Activated CD4-positive, alpha-beta T cell treated with anti-CD3 and anti-CD28 coated beads, Interleukin-2, amount 10 ng/mL, durations not matched to agents 24 days and 14 days (primary cell): ENCODE measurements at places on chromosomes 13 and 19. TPM values are rescaled to one million over a fixed set of nuclear protein-coding genes. Genes with fewer than 3 reads are reported as not detected.

- H3K27ac ChIP-seq, result no peak overlapping the region
- H3K4me3 ChIP-seq, result no peak overlapping the region
- peaks cover 9% of the 10 kb centered on the region for H3K4me1 ChIP-seq
These were observed 20.6 kb downstream of the TUBGCP3 start for GRCh38 chr13:112567161-112567862.

DNA sequence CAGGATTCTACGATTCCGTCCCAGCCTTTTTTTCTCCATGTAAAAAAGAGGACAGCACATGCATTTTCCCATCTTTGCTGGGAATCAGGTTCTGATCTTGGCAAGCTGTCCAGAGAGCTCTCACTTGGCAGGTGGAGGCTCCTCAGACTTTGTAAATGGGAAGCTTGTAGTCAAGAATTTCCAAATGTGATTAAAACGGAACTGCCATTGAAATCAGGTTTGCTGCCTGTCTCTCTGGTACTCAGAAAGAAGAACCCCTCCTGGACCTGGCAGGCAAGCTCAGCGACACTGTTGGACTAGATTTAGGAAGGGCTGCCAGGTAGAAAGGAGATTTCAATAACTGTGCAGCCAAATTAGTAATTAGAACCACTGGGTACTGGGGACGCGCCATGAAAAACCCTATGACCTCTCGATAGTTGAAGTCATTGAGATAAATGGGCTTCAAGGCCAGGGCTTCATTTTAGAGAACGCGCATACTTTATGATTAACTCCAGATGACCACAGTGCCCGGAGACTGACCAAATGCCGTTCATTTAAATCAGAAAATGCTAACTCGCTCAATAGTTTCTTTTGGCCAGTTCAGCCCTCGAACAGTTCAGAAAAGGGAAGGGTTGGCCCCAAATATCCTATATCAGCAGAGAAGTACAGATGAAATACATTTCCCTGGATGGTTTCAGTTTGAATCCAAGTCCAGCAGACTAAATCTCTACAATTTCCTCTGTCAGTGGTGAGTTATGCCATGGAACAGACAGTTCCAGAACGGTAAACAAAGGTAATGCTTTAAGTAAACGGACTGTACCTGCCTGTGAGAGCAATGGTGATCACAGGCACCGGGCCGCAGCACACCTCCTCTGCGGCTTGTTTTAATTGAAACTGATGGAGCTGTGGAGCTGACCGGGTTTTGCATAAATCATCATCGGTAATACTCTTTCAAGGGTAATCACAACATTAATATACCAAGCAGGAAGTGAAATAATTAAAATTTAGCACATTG is 517.4 kb downstream of the RFC3 start:
- no peak overlapping the region for H3K27ac ChIP-seq
- H3K36me3 ChIP-seq, result no peaks in the 10 kb centered on the region
- H3K4me3 ChIP-seq, result no peak overlapping the region
- no peaks in the 10 kb centered on the region for H3K4me1 ChIP-seq
- no peak for DNase-seq

DNA sequence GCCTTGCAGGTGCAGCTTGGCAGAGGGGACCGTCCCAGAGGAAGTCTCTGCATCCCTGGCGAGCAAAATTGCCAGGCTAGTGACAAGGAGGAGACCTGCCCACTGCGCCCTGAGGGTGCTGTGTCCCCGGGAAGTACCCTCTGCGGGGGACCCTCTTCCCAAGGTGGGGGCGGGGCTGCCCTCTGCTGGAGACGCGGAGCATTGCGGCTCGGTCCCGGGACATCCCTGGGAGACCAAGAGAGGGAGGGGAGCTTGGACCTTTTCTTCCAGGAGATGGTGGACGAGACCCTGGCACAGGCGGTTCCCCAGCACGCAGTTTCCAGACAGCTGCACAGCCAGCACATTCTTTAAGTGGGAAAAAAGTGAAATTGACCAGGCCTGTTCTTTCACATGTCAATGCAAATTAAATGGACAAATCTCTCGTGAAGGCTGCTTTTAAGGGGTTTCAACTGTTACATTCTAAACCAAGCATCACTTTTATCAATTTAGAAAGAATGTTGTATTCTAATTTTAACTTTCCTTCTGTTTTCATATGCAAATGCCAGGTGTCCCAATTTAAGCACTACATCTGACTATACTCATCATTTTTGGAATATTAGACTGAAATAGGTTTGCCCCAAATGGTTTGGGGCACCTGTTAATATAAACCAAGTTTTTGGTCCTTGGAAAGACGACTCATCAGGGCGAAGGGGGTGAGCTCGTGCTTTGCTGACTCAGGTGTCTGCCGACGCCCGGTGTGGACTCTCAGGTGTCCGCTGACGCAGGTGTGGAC is 60.7 kb downstream of the MCF2L start:
- H3K27me3 ChIP-seq, result no peaks in the 10 kb centered on the region
- peak; percentile 81 for DNase-seq
- H3K27ac ChIP-seq, result no peak overlapping the region

GRCh38 chr19:10817291-10818038 is 18.5 kb downstream of the TMED1 start:
- H3K27ac ChIP-seq, result no peak overlapping the region
- no peak for DNase-seq
- H3K4me1 ChIP-seq, result peaks cover 19% of the 10 kb centered on the region
- peaks cover 53% of the 10 kb centered on the region for H3K36me3 ChIP-seq
- H3K27me3 ChIP-seq, result no peaks in the 10 kb centered on the region

DNA sequence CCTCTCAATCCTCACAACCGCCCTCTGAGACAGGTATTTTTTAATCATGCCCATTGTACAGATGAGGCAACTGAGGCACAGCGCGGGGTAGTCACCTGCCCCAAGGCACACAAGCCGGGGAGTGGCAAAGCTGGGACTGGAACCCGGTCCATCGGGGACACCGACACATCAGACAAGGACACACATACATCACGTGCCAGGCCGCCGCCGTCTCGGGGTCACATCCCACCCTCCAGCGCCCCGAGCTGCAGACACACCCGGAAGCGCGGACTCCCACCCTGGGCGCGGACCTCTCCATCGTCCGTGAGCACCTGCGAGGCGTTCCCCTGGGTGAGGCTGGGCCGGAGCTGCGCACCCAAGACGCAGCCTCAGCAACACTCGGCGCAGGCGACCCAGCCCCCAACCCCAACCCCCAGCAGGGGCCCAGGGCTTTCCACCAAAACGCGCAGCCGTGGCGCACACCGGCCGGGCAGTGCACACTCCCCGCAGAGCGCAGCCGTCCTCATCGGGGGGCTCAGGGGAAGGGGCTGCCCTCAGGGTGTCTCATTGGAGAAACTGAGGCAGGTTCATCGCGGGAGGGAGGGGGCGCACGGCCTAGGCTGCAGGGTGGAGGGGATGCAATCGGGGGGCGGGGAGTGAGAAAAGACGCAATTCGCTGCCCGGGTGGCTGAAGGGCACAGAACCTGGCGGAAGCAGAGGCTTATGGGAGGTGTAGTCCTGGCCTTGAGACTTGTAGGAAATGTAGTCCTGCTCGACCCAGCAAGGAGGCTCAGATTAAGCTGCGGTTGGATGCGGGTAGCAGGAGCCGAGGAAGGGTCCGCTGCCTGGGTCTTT is 1.9 kb upstream of the LMTK3 start:
- peak overlapping the region; percentile 67 for H3K27ac ChIP-seq
- no peaks in the 10 kb centered on the region for H3K27me3 ChIP-seq
- no peak overlapping the region for H3K4me3 ChIP-seq
- H3K4me1 ChIP-seq, result peaks cover 10% of the 10 kb centered on the region

- no peak overlapping the region for H3K4me3 ChIP-seq
- peaks cover 30% of the 10 kb centered on the region for H3K27me3 ChIP-seq
- H3K36me3 ChIP-seq, result no peaks in the 10 kb centered on the region
These were observed 23.3 kb upstream of the ZC3H13 start for GRCh38 chr13:46075811-46076210.

DNA sequence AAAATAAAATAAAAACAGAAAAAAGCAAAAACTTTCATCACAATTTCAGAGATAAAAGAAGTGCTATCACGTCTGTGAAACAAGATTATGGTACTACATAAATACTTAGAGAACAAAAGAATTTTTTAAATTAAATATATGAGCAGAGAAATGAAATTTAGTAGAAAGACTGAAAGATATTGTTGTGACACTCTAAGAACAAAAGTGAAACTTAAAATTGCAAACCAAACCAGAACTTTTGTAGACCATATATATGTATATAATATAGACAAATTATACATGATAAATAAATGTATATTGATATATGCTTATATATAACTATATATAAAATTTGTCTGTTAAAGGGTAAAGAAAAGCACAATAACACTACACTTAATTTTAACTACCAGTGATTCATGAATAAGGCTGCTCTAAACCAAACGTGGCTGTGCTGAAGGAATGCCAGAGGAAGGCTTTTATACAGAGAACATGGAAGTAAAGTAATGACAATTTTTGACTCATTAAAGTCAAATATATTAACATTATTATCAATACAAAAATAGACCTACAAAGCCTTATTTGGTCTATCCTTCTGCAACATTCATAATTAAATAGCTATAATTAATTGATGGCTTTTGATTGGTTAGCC is 1516.7 kb upstream of the PCDH20 start:
- DNase-seq, result no peak
- no peak overlapping the region for H3K4me3 ChIP-seq
- H3K36me3 ChIP-seq, result no peaks in the 10 kb centered on the region

GRCh38 chr19:5106971-5107370 is 138.1 kb downstream of the KDM4B start:
- no peak for DNase-seq
- H3K36me3 ChIP-seq, result peaks cover 10% of the 10 kb centered on the region
- no peak overlapping the region for H3K27ac ChIP-seq
- H3K4me1 ChIP-seq, result no peaks in the 10 kb centered on the region
- no peak overlapping the region for H3K4me3 ChIP-seq

- no peak overlapping the region for H3K27ac ChIP-seq
- DNase-seq, result no peak
- H3K27me3 ChIP-seq, result no peaks in the 10 kb centered on the region
- H3K4me1 ChIP-seq, result peaks cover 5% of the 10 kb centered on the region
- H3K36me3 ChIP-seq, result peaks cover 9% of the 10 kb centered on the region
These were observed 20.0 kb downstream of the DOCK9 start for GRCh38 chr13:98957731-98958442.

GRCh38 chr19:57830071-57830602 is at the start of gene ZNF587B:
TSS of gene ZNF587B (plus strand) at chr19:57830299. CDS start at chr19:57830529, 230 bp downstream.
- H3K4me3 ChIP-seq, result no peak within 1 kb of the TSS
- H3K4me1 ChIP-seq, result peaks cover 9% of the 10 kb centered on the region
- peak; percentile 71 for DNase-seq
- H3K27me3 ChIP-seq, result no peaks in the 10 kb centered on the region

GRCh38 chr19:31214086-31214485 is 135.2 kb downstream of the TSHZ3 start:
- peak overlapping the region; percentile 97 for H3K27ac ChIP-seq
- peaks cover 27% of the 10 kb centered on the region for H3K4me1 ChIP-seq

- no peak for DNase-seq
- H3K4me1 ChIP-seq, result peaks cover 9% of the 10 kb centered on the region
- H3K36me3 ChIP-seq, result no peaks in the 10 kb centered on the region
- H3K27ac ChIP-seq, result no peak overlapping the region
These were observed 420 bp downstream of the DMKN start for GRCh38 chr19:35512831-35513627.

- no peaks in the 10 kb centered on the region for H3K27me3 ChIP-seq
- no peak overlapping the region for H3K27ac ChIP-seq
- H3K36me3 ChIP-seq, result peaks cover 2% of the 10 kb centered on the region
- no peak for DNase-seq
- peaks cover 3% of the 10 kb centered on the region for H3K4me1 ChIP-seq
These were observed 626 bp downstream of the ZNF233 start for GRCh38 chr19:44260343-44260681.

GRCh38 chr19:7833225-7834099 is 3.4 kb downstream of the EVI5L start:
- DNase-seq, result no peak
- H3K27me3 ChIP-seq, result peaks cover 4% of the 10 kb centered on the region
- H3K4me1 ChIP-seq, result peaks cover 17% of the 10 kb centered on the region

GRCh38 chr19:55086730-55087541 is 11.3 kb downstream of the EPS8L1 start:
- peaks cover 25% of the 10 kb centered on the region for H3K36me3 ChIP-seq
- peaks cover 24% of the 10 kb centered on the region for H3K4me1 ChIP-seq
- peak; percentile 84 for DNase-seq
- H3K27me3 ChIP-seq, result peaks cover 50% of the 10 kb centered on the region

Gene RNF113B
- total RNA-seq, result not detected in 2 replicates

Gene FLT1
- total RNA-seq, result 46.3 and 46.7 TPM in 2 replicates

Gene GRIN2D
- total RNA-seq, result 0.16 and 0.26 TPM in 2 replicates

Gene GATAD2A
- total RNA-seq, result 134 and 135 TPM in 2 replicates

Gene LIN7B
- 5.4 and 6.0 TPM in 2 replicates for total RNA-seq

Gene ARL11
- 0.65 and 0.76 TPM in 2 replicates for total RNA-seq
